HFFc6 (cell line): ENCODE measurements at places on chromosomes 5 and 9.

- DNase-seq: no peak
These were observed 56.8 kb downstream of the FAT2 start for GRCh38 chr5:151534350-151534749.

GRCh38 chr9:95586326-95586725 lies 69.6 kb upstream of the PTCH1 start:
- DNase-seq: no peak

DNA sequence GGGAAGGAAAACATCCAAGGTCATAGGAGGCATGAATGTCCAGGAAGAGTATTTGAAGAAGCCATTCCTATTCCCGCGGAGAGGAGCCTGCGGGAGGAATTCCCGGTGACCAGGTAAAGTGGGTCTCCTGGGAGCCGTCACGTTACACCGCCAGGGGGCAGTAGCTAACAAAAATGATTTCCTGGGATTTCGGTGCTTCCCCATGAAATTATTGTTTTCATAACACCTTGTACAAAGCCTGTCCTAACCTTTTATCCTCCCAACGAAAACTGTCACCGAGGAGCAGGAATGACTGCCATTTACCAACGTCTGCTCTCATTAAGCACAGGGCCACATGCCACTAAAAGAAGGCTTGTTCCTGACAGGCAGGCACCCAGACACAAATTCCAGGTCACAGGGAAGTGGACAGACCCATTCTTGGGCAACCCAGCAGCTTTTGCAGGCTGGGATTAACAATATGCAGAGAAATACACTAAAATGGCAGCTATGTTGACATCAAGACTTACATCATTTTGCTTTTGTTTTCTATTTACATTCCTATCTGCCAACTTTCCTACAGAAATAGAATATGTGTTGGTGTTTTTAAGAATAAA lies 41.2 kb upstream of the CTSL start:
- DNase-seq: no peak

- DNase-seq: peak; percentile 91
These were observed 49.7 kb upstream of the GRAMD2B start for GRCh38 chr5:126373375-126374108.

- no peak for DNase-seq
These were observed 896 bp downstream of the CMBL start for GRCh38 chr5:10306806-10307205.

DNA sequence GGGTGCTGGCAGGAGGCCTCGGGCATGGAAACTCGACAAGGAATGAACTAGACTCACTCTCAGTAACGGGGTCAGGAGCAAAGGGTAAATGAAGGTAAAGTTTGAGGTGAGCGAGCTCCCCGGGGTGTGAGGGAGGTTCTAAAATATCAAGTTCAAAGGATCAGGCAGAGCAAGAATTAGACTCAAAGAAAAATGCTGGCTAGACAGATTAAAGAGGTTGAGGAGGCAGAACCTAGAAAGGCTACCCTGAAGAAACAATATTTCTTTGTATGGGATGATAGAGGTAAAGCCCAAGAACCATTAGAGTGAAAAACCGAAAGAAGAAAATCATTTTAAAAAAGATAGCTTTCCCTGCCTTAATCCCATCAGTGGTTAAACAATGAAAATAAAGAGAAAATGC lies 386.7 kb upstream of the MEF2C start:
- no peak for DNase-seq

DNA sequence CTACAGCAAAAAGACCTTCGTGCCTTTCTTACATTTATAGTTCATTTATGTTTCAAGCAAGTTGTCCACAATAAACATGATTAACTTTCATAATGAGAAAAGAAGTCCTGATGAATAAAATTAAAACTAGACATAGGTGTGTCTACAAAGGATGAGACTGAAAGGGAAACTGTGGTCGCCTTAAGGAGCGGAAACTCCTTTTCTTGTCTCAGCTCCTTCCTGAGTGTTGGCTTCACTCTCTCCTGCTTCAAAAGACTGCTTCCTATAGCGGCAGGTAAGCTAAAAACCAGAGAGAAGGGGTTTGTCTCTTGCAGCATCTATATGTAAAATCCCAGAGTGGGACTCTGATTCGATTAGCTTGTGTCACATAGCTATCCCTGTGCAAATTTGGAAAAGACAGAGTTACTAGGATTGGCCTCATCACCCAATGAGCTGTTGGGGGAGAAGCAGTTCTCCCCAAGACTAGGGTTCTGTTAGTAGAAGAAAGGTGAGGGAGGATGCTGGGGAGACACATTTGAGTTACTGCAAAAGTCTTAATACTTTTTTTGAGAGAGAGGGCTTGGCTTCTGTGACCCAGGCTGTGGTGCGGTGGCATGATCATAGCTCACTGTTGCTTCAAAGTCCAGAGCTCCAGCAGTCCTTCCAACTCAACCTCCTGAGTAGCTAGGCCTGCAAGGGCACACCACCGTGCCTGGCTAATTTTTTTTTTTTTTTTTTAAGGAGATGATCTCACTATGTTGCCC lies 16.8 kb upstream of the CTSL start:
- DNase-seq: no peak

- peak; percentile 81 for DNase-seq
These were observed 210.2 kb upstream of the ACTBL2 start for GRCh38 chr5:57692582-57693487.

DNA sequence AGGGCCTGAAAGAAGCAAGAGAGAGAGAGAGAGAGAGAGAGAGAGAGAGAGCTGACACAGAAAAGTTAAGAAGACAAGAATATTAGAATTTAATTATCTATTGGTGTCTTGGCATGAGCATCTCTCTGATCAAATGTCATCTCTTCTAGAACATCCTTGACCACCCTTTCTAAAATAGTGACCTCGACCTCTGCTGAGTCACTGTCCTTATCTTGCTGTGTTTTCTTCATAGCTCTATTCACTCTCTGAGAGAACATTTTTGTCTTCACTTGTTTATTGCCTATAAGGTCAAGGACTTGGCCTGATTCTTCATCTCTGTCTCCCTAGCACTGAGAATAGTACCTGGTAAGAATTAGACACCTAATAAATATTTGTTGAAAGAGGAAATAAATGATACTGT lies 383.8 kb upstream of the RPS23 start:
- DNase-seq: no peak

GRCh38 chr9:96615411-96615810 lies 4.2 kb downstream of the CDC14B start:
- no peak for DNase-seq

DNA sequence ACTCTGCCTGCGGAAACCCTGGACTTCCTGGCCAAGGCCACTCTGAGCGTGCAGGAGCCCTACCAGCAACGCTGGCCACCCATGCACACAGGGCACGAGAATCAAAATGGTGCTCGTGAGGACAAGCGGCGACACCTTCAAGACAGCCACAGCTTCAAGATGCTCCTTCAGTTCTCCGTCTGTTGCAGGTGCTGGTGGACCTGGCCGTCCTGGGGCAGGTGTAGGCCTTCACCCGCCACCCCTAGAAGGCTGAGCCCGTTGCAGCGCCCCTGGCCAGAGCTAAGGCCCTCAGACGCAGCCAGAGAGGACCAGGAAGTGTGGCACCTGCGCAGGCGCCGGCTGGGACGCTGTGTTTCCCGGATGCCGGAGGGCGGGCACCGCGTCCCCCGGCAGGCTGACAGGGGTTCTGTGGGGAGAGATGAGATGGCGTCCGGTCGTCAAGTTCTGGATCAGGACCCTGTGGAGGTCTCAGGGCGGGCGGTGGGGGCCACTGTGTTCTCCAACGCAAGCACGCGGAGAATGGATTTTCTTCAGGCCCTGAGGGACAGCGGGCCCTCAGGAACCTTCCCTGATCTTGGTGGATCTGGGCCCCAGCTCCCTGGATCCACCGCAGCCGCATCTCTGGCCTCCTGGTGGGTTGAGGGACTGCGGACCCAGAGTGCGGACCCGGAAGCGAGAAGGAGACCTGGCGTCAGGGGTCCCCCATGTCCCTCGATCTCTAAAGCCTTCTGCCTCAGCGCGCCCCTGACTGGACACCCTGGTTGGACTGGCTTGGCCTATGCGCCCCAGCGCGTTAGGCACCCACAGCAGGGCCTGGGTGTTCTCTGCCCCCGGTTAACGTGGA lies 1770.8 kb upstream of the CDH9 start:
- no peak for DNase-seq

- no peak for DNase-seq
These were observed 119.4 kb downstream of the IRX1 start for GRCh38 chr5:3715062-3715461.

DNA sequence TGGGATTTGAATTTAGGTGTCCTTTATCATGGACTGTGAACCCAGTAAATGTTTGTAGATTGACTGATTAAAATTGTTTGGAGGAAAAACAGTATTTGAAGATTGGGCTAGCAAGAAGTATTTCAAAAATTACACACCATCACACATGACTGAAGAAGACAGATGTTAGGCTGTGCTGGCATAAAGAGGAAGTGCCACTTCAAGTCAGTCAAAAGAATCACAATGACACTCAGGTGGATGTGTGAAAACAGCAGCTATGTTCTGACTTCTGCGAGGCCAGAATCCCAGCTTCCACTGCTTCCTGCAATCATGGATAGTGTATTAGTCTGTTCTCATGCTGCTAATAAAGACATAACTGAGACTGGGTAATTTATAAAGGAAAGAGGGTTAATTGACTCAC lies 393.3 kb downstream of the DMRT2 start:
- DNase-seq: no peak

- DNase-seq: no peak
These were observed 237.5 kb downstream of the CHSY3 start for GRCh38 chr5:130141659-130142320.

- DNase-seq: no peak
These were observed 15.5 kb upstream of the PAIP1 start for GRCh38 chr5:43572357-43572756.

DNA sequence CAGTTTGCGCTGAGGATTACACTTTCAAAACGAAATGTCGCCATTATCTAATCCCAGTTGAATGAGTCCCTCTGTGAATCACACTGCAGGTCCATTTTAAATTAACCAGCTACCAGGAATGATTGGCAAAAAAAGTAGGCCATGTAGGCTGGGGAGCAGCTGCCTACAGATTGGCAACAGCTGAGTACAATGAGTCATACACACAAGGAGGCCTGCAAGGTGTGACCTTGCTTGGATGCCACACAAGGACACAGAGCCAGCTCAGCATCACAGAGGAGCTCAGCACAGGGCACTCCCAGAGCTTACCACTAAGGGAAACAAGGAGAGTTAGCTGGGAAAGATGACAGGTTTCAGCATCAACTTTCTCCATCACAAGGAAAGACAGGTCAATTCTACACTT lies 12.9 kb downstream of the HAVCR1 start:
- no peak for DNase-seq

DNA sequence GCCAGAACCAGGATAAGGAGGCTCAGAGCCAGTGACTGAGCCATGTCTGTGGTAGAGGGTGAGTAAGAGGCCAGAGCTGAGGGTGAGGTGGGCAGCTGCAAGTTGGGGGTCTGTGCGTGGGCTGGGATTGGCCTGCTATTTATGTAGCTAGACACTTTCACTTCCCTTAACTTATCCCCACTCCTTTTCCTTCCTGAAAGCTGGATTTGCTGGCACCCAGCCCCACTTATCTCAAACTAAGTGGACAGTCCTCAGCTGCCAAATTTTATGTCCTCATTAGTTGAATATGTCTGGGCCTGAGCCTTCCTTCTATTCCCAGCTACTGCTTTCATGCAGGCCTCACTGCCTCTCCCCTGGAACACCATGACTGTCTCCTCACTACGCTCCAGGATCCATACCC lies at the start of gene CCL21:
Gene CCL21 (minus strand): TSS at position 114 of the 400 bp plus-strand sequence. CDS start 70 bp downstream, at position 44.
- no peak for DNase-seq

DNA sequence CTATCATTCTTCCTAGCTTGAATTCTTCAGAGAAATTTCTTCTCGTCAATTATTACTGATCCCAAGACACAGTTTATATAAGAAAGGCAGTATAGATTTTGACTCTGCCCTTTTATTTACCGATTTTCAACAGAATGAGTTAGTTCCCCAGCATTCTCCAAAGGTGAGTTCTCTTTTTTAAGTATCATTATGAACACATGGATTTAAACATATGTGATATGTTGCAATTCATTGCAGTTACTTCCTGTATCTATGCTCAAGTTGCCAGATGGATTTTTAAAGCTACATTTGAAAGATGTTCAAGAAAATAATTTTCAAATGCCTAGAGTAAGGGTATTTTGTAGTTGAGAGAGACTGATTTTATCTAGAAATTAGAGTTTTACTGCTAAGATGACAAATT lies 8.4 kb downstream of the WDR41 start:
- no peak for DNase-seq

DNA sequence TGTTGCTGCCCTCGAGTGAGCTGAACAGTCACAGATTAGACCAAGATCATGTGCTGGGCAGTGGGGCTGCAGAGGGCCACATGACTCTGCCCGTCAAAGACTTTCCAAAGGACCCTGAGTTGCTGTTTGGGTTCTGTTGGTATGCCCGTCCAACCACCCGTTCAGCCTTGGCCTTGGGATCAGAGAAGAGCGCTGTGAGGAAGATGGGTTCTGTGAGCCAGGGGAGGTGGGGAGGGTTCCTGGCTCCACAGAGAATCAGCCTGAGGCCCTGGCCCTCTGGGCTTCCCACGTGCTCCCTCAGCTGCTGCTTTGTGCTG lies 72.6 kb downstream of the RGS3 start:
- DNase-seq: no peak

DNA sequence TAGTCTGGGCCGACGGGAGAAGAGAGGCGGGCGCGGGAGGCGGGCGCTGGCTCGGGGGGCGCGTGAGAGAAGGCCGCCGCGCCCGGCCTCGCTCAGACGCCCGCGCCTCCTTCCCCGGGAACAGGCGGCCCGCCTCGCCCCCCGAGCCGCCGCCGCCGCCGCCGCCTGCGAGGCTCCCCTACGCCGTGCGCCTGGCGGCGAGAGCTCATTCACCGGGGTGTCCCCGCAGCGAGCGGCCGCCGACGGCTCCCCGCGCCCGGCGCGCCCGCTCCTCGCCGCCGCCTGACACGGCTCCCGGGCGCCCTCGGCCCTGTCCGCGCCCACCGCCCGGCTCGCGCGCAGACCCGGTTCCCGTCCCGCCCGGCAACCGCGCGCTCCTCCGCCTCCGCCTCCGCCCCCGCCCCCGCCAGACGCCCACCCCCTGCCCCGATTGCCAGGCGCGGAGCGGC lies at the start of gene GNAQ:
Gene GNAQ (minus strand): TSS at position 368 of the 449 bp plus-strand sequence. CDS start 576 bp downstream, outside the sequence.
- DNase-seq: no peak

DNA sequence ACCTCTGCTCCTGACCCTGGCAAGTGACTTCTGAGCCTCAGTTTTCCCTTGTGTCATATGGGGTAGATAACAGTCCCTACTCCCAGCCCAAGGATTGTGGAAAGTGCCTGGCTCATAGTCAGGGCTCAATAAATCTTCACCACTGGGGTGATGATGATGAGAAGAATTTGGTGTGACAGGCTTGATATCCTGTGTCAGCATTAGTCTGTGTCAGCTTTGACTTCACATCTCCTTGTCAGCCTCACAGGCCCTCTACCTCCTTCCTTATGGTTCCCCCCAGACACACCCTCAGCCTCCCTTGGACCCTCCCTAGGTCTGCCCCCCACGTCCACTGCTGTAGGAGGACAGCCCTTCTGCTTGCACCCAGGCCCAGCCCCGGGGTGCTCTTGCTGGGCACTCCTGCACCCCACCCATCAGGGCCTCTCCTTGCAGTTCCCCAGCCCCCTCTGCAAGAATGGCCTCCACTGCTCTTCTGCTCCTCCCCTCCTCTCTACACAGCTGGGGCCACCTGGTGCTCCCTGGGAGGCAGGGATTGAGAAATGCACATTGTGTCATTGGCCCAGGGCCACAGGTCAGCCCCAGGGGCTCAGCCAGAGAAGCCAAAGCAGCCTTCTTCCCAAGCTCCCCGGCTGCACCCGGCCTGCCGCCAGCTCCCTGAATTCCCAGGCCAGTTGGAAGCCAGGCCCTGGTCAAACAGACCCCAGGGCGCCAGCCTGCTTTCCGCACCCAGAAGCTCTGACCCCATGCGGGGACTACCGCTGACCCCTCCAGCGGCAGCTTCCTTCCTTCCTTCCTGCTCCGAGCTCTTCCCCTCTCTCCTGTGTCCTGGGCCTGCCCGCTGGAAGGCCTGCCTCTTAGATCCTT lies 7.7 kb downstream of the FGFR4 start:
- no peak for DNase-seq
